ENCODE measurements at places on chromosomes 2 and 18.

DNA sequence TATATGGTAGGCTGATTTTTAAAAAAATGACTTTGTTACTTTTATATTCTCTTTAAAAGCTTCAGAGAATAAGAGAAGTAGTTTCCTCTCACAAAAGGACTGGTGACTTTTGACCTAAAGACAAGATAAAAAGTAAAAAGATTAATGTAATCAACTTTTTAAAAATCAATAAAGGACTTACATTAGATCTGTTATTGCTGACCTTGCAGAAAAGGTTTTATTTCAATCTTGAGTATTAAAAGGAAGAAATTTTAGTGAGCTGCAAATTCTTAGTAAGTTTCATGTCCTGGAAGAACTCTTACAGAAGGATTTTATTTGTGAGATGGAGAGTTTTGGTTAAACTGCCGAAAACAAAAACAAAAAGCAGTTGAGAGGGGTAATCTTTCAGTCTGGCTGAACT is 2.2 kb upstream of the GAREM1 start:
- no peak for DNase-seq

DNA sequence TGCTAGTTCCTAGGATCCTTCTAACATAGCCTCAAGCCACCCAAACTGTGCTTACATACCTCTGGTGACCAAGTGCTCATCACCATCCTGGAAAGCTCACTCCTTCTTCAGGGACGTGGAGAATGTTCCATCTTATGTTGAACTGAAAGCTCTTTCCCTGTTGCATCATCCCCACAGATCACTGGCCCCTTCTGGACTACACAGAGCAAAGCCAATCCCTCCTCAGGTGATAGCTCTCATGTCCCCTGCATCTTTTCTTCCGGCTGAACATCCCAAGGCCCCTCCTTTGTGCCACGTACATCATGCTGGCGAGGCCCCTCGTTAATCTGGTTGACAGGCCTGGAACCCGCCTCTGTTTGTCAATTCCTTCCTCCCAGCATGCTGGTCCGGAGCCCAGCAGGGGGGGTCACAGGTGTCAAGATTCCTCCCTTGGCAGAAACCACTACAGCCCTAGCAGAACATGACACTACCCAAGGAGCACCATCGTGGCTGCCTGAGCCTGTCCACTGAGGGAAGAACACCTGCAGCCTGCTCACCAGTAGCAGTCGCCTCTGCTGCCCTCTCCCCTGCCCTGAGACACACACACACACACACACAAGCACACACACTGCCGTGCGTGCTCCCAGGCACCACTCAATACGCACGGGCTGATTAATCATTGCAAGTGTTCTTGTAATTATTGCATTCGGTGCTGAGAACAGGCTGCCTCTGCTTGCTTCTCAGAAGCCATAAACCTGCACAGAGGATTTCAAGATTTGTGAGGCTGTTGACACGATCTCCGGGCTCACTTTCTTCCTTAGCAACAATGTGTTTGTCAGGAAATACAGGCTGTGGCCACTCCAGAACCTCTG is 6.3 kb upstream of the KCNK3 start:
- DNase-seq: no peak

DNA sequence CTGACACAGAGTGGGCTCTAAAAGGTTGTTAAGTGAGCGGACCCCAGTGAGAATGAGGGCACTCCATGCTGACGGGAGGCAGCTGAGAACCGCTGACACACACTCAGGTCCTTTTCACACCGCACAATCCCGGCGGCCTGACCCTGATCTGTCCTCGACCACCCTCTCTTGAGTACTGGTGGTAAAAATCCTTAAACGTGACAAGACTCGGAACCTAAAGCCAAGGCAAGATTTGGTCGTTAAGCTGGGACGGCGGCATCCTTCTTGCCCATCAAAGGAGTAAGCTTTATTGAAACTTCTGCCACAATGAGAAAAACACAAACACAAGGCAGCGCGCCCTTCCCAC is 569 bp downstream of the TMX3 start:
- DNase-seq: no peak

DNA sequence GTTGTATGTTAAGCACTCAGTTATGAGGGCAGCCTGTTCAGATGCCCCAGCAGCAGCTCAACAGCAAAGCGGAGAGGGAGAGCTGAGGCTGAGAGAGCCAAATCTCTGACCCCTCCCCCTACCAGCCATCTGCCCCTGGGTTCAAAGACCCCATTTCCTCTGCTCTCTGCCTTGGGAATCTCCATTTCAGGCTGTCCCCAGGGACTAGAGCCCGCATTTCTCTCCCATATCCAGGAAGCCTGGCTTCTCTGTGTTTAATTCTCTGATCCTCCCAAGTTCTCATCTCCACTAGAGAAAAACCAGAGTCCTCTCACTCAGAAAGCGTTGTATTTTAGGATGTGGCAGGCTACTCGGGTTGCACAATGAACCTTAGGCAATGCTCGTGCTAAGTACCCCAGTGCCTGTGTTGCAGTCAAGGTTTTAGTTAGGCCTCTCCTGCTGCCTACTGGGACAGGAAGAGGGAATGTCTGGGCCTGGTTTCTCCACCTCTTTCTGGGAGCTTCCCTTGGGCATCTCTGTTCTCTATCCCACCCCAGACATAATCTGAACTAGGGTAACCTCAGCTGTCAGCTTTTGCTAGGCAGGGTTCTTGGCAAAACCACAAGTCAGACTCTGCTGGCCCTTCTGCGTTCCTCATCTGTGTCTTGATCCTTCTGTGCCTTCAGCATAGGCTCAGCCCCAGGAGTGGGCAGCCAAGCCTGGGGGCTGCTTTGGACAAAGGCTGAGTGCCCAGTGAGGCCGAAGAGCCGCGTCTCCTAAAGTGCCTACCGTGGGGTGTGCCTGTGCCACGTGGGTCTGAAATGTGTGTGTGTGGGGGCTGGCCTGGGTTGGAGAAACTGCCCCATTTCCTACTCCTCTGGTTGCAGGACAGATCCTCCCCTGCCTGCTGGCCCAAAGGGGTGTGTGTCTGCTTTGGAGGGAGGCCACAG is 96.8 kb downstream of the STPG4 start:
- DNase-seq: no peak

DNA sequence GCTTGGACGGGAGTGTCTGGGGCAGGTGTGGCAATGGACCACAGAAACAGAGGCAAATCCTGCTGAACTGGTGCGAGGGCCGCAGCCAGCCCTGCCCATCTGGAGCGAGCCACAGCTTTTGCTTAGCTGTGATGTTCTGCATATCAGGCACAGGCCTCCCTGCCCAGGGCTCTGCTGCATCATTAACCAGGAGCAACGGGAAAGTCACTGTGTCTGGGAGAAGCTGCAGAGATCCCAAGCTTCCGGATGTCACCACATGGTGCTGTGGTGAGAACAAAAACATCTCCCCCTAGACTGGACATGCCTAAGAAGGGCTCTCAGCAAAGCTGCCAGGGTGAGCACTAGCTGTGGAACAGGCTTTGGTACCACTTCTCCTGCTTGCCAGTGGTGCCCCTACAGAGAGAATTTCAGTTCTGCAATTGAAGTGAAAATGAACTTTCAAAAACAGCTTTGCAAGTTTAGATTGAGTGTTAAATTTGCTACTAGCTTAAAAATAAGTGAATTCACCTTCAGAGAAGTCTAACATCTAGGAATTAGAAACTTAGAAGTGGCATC is 172.9 kb upstream of the MYT1L start:
- DNase-seq: no peak

DNA sequence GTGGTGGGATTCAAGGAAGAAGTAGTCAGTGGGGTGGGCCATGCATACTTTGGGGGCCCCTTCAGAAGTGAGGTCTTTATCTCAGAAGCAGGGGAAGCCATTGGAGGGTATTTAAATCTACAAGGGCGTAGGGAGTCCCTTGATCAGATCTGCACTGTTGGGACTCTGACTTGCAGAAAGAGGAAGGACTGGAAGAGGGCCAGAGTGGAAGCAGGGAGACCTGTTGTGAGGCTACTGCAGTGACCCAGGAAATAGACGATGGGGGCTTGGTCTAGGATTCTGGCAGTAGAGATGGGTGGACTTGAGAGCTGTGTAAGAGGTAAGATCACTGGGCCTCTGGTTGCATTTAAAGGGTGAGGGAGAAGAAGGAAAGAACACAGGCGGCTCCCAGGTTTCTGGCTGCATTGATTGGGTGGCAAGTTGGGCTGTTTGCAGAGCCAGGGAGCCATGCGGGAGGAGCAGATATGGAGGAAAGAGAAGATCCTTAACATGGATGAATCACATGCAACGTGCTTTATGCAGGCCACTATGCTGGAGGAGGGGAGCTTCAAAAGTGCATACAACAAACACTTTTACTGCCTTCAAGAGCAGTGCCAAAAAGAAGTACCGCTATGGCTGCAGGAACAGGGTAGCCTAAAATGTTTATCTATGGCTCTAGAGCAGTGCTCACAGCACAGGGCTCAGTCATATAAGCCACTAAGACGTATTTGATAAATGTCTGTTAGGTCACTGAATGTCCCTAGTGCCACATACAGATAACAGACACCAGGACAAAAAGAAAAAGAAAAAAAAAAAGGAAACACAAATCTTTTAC is 2.3 kb downstream of the SFXN5 start:
- DNase-seq: no peak

DNA sequence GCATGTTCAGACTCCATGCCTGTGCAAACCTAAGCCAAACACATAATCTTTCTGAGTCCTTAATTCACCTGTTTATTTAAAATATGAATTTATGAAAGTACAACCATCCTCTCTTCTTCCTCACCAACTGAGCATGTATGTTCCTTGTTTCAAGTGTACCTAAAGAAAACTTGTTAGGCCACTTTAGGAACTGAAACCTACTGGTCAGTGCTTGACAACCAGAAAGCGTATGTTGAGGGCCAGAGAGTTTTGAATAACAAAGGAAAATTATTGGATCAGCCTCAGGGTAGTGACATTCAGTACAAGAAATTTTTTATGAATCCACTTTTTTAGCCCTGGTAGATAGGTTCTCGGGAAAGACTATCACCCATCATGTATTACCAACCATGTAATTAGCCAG is 847.6 kb upstream of the CELF4 start:
- DNase-seq: no peak

DNA sequence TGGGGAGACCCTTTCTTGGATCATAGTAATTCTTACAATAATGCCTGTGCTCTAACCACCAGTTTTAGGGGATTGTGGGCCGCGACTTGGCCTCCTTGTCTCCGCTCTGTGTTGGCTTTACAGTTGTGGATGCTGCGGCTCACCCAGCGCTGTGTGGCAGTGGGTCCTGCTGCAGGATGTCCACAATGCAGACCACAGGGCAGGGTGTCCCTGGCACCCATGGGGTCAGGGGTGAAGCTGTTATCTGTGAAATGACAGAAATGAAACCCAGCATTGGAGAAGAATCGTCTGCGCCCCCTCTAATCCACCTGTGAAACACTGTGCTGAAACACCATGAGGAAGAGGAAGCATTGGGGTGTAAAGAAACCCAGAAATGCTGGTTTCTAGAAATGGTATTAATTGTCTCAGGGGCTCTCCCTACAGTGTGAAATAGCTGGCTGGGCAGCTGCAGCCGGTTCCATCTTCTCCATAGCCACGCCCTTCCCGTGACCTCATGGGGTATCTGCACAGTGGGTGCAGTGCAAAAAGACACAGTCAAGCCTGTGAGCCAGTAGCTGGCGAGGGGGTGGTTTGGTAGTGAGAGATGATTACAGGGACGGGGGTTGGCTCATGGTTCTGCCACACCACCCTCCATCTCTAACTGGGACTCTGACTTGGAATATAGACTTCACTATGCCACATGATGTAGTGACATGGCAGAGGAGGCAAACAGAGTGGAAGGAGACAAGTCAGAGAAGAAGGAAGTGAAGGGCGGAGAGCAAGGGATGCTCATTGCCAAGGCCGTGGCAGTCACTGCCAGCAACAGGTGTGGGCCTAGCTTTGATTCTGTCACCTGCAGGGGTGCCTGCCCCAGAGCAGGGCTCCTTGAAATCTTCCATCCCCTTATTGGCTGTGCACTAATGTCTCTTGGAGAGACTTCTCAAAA is 16.2 kb downstream of the INPP4A start:
- no peak for DNase-seq

GRCh38 chr18:46311491-46311890 is 207.3 kb downstream of the HAUS1 start:
- no peak for DNase-seq

DNA sequence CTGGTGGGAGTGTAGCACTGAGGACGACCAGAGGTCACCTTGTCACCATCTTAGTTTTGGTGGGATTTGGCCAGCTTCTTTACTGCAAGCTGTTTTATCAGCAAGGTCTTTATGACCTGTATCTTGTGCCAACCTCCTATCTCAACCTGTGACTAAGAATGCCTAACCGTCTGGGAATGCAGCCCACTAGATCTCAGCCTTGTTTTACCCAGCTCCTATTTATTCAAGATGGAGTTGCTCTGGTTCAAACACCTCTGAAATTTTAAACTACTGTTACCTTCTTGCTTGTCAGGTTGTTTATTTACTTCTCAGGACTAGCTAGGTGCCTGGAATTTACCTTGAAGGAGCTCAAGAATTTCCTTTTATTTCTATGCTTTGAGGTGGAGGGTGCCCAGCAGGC is 9.5 kb upstream of the KCNG3 start:
- no peak for DNase-seq

- DNase-seq: no peak
Measured at GRCh38 chr18:50790948-50791347, 28.9 kb downstream of the MRO start.

DNA sequence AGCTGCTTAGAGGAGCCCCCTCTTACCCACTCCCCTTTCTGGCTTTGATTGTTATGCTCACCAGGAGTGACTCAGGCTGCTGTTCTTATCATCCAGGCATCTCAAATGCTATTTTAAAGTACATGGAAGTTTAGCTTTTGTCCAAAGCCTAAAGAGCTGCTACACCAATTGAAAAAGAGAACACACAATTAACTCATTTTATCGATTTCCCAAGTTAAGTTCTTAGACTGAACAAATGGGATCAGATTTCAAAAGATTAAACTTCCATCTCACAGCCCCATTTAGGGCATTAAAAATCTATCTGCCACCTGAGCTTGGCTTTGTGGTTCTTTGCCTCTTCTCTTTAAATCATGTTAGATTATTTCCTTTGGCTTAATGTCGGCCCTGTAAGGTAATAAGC is 81.2 kb downstream of the MYO5B start:
- no peak for DNase-seq

DNA sequence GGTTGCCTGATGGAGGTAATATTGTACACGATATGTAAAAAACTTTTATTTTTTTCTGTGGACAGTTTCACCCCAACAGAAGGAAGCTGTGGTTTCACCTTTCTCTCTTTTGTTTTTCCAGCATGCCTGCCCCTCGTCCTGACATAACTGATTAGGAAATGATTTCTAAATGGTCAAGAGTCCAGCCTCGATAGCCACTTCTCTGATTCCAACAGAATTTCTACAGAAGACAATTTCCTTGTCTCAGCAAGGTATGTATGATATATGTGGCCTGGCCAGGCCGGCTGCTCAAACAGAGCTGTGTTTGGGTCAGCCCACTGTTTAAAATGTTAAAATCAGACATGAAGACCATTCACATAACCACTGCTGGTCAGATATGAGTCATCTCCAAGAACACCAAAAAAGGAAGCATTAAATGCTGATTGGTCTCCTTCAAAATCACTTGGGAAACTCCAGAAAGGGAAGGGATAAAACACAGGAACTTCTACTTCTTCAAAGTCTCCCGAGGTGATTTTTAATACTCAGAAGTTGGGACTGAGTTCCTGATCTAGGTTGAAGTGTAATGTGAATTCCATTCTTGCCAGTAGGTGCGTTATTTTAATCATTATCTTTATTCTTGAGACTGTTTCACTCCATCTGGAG is 22.3 kb downstream of the ATP8B1 start:
- DNase-seq: no peak

- DNase-seq: no peak
Measured at GRCh38 chr2:54329482-54330161, 73.6 kb upstream of the TSPYL6 start.

GRCh38 chr2:144663207-144663606 is 143.3 kb upstream of the ZEB2 start:
- DNase-seq: no peak
